Urinary bladder (tissue), 4 donors: ENCODE measurements at places on chromosomes 13 and 19. TPM values are rescaled to one million over a fixed set of nuclear protein-coding genes. Genes with fewer than 3 reads are reported as not detected.
A peak's percentile ranks its signal among the peaks of the same experiment; 100 is the strongest.

GRCh38 chr13:105232439-105232838 is 1303.0 kb downstream of the EFNB2 start:
- DNase-seq: peak; percentile 58

GRCh38 chr13:35163674-35164073 is 221.6 kb downstream of the NBEA start:
- no peak for DNase-seq

Gene ZNF418
- 18.7 TPM for total RNA-seq

DNA sequence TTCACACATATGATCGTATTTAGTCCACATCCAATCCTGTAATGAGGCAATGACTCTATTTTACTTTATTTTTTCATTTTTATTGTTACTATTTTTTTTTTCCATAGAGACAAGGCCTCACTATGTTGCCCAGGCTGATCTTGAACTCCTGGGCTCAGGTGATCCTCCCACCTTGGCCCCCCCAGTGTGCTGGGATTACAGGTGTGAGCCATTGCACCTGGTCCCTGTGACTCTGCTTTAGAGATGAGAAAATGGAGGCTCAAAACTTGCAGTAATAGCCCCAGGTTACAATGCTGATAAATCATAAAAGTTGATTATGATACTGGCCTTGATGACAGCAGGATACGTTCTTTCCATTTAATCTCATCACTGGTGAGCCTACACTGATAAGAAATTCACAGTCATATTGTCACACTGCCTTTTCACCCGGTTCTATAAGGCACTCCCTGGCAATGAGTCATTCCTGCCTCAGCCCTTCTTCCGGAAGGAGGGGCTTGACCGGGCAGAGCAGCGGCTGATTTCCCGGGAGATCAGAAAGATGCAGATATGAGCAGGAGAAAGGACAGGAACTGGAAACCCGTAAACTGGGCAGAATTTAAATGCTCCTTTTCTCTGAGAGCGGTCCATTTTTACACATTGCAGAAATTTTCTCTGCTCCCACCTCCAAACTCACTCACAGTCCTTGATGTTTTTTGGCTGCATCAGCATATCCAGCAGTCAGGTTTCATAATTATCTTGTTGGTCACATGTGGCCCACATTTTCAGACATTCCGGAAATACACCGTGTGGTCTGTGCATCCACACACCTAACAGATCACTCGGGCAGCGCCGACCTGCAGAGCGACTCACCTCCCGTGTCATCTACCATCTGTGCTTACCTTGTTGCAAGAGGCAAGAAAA is 616.4 kb downstream of the EFNB2 start:
- peak; percentile 60 for DNase-seq

Gene FFAR3
- total RNA-seq: 0.16 TPM

DNA sequence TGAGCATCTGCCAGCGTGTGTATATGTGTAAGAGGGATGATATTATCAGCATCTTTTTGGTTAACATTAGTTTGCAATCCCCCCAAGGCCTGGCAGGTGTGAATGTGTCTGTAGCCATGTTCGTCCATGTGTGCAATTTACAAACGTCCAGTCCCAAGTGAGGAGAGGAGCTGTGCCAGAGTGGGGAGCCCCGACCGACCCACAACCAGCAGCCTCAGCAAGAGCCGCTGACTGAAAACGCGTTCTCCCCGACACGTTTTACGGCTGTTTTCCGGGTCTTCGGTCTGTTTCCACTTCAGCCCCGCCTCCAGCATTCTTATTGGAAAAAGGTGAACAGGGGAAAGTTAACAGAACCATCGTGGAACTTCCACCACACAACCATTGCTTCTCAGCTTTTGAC is 119.1 kb upstream of the SOX1 start:
- DNase-seq: no peak

Gene ZNF790
- 20.1 TPM for total RNA-seq

Gene PRKCG
- total RNA-seq: 0.32 TPM

Gene ZNF557
- 20.8 TPM for total RNA-seq

- DNase-seq: no peak
Measured at GRCh38 chr19:47363758-47364531, 14.8 kb downstream of the DHX34 start.

DNA sequence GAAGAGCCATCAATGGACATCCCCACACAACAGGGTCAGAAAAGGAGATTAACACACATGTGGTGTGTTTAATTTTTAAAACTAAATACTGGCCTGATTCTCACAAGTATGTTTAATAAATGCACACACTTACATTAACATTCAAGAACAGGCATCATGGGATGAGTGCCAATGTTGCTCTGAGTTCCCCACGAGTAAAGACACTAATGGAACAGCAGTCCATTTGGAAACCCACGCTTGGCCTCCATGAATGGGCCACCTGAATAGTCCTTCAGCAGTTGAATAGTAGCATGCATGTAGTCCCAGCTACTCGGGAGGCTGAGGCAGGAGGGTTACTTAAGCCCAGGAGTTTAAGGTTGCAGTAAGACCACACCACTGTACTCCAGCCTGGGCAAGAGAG is 195.2 kb upstream of the IPO5 start:
- no peak for DNase-seq

- DNase-seq: no peak
Measured at GRCh38 chr13:46278474-46278873, 66.7 kb downstream of the LRRC63 start.

Gene ZNF682
- total RNA-seq: 17.4 TPM

GRCh38 chr13:26377038-26377437 is 123.1 kb downstream of the CDK8 start:
- no peak for DNase-seq

Gene GAPDHS
- total RNA-seq: not detected

DNA sequence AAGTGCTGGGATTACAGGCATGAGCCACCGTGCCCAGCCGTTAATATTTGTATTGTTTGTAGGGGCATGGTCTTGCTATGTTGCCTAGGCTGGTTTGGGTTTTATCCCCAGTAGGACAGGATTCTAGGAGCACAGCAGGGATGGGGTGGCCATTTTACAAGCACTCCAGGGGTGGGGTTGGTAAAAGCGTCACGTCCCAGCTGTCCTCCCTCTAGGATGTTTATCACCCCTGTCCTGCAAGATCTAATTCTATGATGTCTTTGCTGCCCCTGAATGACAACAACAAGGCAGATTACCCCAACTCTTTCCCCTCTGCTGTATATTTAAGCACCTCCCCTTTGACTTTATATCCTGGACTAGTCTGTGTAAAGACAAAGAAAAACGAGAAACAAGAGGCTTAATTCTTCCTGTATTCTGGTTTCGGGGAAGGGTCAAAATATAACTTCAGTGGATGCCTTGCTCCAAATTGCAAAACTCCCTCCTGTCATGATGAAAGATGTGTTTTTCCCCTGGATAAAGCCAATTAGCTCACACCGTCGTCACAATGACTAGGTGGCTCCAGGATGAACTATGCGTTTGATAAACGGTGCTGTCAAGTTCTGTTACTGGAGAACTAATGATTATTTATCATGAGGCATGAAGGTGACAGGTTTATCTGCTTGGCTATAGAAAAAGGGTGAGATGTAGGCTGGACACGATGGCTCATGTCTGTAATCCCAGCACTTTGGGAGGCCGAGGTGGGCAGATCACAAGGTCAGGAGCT is 27.8 kb upstream of the OR1M1 start:
- no peak for DNase-seq

- no peak for DNase-seq
Measured at GRCh38 chr13:67183151-67183550, 47.0 kb downstream of the PCDH9 start.

- no peak for DNase-seq
Measured at GRCh38 chr19:48673436-48674100, 751 bp upstream of the NTN5 start.

DNA sequence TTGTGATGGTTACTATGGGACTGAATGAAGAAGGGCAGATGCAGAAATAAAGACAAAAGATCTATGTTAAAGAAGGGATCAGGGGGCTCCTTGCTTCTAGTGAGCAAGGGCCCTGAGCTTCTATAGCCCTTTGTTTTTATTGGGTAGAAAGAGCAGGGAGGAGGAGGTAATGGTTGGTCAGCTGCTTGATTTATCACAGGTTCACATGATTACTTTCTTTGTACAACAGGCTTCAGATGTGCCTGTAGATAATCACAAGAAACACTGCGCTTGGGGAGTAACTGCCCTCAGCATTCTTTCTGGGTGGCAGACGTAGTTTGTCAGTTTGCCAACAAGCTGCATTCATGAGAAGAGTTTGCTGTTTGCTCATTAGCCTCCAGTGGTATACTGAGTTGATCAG is 4.8 kb upstream of the ZNF439 start:
- no peak for DNase-seq

Gene KLK15
- not detected for total RNA-seq

Gene TM9SF2
- total RNA-seq: 225 TPM

Gene ZNF525
- 23.1 TPM for total RNA-seq

GRCh38 chr19:16885166-16885565 is 3.6 kb upstream of the F2RL3 start:
- no peak for DNase-seq

DNA sequence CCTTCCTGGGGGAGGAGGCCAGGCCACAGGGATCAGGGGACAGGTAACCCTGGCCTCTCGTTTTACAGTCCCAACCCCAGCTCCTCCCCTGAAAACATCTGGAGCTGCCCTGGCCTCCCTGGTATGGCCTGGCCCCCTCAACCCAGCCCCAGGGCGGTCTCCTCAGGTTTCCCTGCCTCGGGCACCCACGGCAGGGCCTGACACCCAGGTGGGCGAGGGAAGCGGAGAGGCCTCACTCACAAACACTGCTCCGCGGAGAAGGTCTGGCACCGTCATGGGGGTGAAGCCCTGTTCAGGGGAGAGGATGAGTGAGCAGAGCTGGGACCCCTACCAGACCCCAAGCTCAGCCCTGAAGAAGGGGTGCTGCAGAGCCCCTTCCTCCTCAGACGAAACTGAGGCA is 6.5 kb upstream of the CCER2 start:
- DNase-seq: no peak

GRCh38 chr19:7529610-7530490 is 5.7 kb upstream of the PNPLA6 start:
- no peak for DNase-seq
